ENCODE measurements at places on chromosomes 1 and 21.

DNA sequence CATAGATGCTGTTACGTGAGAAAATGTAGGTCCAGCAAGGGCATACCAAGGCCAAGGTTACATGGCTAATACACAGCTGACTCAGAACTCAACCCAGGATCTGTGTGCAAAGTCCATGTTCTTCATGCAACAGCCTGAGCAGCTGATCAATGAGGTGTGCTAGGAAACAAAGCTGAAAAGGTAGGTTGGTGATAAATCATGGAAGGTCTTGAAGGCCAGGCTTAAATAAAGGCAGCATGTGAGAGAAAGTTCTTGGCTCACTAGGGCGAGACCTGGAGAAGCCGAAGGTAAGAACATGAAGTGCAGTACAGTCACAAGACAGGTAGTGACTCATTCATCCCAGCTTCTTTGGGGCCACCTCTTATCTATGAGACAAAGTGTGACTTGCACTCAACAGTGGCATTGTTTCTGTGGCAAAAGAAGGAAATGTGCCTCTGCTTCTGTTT lies 33.4 kb downstream of the TLR5 start:
- DNase-seq = peak; percentile 42

DNA sequence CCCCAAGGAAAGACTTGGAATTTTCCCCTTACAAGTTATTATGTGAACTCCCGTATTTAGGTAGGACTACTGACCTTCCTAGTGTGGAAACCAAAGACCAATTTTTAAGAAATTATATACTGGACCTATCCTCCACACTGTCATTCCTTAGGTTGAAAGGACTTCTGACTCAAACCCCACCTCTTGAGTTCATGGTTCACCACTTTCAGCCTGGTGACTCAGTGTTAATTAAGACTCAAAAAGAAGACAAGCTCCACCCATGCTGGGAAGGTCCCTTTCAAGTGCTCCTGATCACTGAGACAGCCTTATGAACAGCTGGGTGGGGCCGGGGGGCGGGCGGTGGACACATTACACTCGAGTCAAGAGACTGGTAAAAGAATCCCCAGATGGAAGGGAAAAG lies 113.2 kb downstream of the LRRC53 start:
- DNase-seq = peak; percentile 3

- DNase-seq = no peak
Measured at GRCh38 chr1:183571678-183572268, 18.5 kb downstream of the NCF2 start.

- peak; percentile 77 for DNase-seq
Measured at GRCh38 chr21:43866260-43866629, 1.2 kb downstream of the AGPAT3 start.

DNA sequence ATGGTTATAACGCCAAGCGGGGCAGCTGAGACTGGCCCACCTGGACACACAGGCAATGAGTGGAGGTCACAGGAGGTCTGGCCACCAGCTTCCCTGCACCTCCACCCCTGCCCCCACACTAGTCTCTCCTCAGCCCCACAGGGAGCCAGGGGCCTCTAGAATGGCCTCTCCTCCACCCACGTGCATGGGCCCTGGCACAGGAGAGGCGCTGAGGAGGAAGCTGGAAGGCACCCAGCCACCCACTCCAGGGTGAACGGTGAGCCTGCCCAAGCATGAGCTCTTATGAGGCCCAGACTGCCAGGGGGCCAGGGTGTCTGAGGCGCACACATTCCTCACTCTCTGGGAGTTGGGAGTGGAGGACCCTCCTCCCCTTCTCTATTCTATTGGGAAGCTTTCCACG lies 22.2 kb downstream of the LRP8 start:
- no peak for DNase-seq

DNA sequence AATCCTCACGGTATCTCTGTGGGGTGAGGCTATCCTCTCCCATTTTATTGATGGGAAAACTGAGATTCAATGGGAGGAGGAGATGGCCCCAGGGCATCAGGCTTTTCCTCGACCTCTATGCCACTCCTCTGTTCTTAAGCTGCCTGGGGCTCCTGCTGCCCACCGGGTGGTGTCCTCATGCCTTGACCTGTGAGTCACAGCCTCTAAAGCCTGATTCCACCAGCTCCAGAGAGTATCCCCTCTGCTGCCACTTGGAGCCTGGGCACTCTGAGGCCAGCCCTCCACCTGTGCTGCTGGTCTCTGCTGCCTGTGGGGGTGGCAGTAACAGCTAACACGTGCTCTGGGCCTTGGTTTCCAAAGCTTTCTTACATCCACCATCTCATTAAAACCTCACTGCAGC lies 241.2 kb downstream of the TRABD2B start:
- no peak for DNase-seq

DNA sequence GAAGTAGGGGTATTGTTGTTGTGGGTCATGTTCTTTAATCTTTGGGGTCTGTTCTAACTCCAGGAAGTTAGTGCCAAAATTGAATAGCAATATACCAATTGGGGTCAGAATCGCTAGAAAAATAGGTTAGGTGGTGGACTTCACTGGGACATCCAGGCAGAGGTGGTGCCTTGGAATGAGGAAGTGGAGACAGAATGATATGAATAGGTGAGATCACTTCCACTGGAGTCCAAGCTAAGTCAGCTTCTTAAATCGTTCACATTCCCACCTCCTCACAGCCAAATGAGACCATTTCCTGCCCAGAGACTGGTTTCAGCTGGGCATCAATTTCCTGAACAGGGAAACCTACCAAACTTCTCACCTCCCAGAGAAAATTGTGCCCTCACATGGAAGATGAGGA lies 137.8 kb upstream of the RAB4A start:
- no peak for DNase-seq
